HEK293T (cell line): ENCODE measurements at places on chromosomes 16 and 17.

- DNase-seq, result no peak
Measured at GRCh38 chr16:20803192-20803560, 3.1 kb downstream of the ERI2 start.

GRCh38 chr16:57914244-57915173 is 56.4 kb downstream of the CNGB1 start:
- no peak for DNase-seq

GRCh38 chr17:67635681-67636080 is 82.1 kb upstream of the NOL11 start:
- DNase-seq, result no peak

GRCh38 chr17:65219124-65219523 is 82.0 kb downstream of the RGS9 start:
- no peak for DNase-seq

DNA sequence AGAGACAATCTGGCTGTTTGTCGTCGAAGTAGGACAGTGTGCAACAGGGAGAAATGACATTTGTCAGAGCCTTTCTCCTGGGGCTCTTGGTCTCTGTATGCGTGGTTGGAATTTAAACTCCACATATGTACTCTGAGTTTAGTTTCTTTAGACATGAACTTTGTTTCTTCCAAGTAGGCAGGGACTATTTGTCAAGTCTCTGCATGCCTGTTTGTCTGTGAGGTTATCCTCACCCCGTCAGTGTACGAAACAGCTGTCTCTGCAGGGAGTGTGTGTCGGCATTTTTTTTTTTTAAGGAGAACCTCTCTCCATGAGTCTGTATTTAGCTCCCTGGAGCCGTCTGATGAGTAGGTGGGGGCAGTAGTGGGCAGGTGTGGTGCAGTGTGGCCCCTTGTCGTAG is 29.7 kb downstream of the NDEL1 start:
- DNase-seq, result no peak

GRCh38 chr17:74356646-74357465 is 4.8 kb downstream of the BTBD17 start:
- no peak for DNase-seq

DNA sequence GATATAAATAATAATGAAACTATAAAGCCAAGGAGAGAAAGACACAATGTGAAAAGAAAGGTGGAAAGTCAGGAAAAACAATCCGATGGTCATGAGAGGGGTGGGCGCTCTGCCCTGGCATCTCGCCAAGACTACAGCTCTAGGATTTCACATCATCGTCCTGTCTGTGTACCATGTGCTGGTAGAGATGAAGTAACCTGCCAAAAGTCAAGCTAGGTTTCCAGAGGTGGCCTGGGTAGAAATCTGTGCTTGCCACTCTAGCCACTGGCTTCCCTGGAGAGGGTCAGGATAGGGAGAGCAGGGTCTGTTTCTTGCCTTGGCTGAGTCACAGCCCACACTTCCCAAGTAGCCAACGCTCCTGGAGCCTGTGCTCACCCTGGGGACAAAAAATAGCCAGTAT is 31.0 kb upstream of the TRAP1 start:
- DNase-seq, result no peak

GRCh38 chr17:32795339-32795979 is 81.5 kb downstream of the MYO1D start:
- DNase-seq, result no peak

- DNase-seq, result no peak
Measured at GRCh38 chr17:80742581-80743180, 198.0 kb downstream of the RPTOR start.

- DNase-seq, result no peak
Measured at GRCh38 chr17:78488867-78489634, 88.1 kb downstream of the DNAH17 start.

DNA sequence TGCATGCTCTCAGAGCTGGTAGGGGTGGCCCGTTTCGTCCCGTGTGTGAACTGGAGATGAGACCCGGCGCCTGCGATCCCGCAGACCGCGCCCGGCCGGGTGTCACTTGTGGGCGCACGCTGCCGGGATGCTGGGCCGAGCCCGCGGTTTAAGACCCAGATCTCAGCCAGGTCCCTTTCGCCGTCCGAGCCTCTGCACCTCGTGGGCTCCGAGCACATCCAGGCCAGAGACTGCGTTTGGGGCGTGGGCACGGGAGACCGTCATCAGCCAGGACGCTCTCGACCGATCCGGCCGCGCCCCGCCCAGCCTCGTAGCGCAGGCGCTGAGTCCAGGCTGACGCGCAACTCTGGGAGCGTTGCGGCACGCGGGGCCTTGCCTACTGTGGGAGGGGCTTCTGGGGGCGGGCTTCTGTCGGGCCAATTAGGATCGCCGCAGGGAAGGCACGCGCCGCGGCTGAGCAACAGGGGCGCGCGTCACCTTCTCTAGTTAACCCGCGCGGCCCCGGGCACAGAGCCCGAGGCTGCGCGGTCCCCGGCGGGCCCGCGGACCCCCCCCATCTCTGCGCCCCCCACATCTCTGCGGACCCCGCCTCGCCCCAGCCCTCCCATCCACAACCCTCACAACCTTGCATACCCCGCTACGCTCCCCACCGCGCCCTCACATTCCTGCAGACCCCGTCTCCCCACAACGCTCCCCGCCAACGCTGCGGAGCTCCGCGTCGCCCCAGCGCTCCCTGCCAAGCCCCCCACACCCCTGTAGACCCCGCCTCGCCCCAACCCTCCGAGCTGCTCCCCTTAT is 687 bp upstream of the CEMP1 start:
- peak; percentile 93 for DNase-seq

GRCh38 chr16:2963723-2964474 is at the start of gene KREMEN2:
KREMEN2 (plus strand) TSS chr16:2964275; CDS start chr16:2964521, 246 bp downstream.
- peak; percentile 79 for DNase-seq

GRCh38 chr16:88744577-88745521 is 38.5 kb downstream of the CTU2 start:
- DNase-seq, result no peak

GRCh38 chr17:18327093-18327492 is 12.0 kb downstream of the SMCR8 start:
- DNase-seq, result no peak

DNA sequence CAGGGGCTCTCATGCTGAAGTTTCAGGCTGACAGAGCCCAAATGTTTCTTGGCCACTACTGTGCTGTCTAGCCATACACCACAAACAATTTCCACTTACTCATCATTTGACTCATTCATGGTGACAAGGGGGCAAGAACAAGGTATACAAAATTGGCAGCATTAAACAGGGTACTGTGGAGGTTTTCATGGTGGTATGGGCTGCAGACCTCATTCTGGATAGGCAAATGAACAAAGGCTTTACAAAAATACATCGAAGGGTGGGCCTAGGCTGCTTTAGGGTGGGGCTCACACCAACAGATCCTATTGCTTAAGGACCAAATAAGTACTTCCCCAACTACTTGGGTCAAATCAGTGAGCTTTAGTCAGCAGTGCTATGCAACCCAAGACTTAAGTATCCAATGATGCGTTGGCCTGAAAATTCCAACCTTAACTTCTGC is 53.0 kb downstream of the N4BP1 start:
- DNase-seq, result no peak

GRCh38 chr16:68363658-68364521 is 53.1 kb downstream of the PRMT7 start:
- DNase-seq, result no peak

DNA sequence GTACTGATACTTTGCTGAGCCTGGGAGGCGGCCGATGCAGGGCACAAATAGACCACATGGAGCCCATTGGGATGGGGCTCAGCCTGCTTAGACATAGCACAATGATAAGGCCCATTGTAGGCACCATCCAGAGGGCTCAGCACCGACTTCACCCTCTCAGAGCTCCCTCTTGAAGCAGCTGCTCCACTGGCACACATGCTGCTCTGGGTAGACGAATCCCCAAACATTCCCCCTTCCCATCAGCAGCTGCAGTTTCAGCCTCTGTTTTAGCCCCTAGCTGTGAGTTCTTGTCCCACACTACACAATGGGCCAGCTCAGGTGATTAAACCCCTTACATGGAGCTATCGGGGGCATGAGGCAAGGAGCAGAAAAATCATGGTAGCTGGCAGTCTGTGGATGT is 174.1 kb downstream of the RGS9 start:
- no peak for DNase-seq

DNA sequence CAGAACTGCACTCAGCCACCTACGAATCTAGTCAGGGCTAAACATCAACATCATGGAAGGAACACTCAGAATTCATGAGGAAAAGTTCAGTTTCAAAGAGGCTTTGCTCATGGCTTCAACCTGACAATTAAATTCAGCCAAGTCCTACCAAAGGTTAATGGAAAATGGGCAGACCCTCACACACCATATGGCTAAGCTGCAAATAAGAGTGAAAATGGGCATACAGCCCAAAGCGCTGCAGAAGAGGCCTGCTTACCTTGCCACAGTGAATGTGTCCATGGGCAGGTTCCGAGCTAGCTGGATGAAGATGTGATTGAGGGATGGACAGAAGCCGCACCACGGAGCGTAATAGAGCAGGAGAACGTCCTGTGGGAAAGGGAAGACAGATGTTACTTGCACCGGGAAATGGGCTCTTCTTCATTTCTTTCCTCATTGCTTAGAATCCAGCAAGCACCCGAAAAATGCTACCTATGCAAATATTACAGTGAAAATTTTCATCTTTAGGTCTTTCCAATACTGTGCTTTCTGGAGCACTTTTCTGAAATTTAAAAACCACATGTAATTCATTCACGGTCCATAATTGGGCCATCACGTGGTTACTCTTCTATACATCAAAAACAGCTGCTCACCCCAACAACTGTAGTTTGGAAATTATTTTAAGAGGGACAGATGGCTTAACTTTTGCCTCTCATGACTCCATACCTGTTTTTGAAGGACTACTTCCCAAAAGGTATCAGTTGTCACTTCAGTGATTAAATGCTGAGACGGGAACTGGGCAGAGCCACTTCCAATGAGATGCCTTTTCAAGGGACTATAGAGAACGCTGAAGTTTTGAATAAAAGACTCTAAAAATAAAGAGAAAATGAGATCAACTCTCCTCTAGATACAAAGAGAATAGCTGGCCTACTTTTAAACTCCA is 19.6 kb downstream of the SNN start:
- DNase-seq, result no peak

DNA sequence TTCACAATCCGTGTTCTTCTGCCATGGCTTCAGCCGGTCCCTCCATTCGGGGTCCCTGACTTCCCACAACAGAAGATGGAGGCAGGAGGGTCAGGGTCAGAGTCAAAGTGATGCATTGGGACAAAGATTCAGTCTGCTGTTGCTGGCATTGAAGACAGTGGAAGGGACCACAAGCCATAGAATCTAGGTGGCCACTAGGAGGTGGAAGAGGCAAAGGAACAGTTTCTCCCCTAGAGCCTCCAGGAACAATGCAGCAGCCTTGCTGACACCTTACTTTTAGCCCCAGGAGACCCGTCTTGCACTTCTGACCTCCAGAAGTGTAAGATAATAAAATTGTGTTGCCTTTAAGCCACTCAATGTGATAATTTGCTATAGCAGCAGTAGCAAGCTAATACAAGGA is 55.9 kb downstream of the MFSD11 start:
- DNase-seq, result peak; percentile 61

DNA sequence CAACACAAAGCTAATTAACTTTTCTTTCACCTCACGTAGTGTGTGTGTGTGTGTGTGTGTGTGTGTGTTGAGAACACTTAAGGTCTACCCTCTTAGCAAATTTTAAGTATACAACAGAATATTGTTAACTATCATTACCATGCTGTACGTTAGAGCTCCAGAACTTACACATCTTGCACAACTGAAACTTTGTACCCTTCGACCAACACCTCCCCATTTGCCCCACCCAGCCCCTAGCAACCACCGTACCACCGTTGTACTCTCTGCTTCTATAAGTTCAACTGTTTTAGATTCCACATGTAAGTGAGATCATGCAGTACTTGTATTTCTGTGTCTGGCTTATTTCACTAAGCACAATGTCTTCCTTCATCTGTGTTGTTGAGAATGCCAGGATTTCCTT is 28.1 kb upstream of the MLYCD start:
- DNase-seq, result no peak

DNA sequence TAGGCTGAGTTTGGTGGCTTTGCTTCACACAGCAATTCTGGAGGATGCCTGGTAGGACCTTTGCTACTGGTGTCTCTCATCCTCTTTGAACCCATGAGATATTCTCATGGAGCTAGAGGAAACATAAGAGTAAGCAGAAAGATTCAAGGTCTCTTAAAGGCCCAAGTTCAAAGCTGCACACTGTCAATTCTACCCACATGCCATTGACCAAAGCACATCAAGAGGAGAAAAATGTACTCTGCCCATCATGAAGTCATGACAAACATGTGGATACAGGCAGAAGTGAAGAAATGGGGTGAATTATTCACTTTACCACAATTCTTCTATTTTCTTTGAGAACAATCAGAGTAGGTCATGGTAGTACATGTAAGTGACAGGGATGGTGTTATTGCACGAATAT is 13.1 kb downstream of the SKA2 start:
- no peak for DNase-seq

GRCh38 chr17:17994271-17995069 is 21.8 kb downstream of the DRC3 start:
- no peak for DNase-seq

- no peak for DNase-seq
Measured at GRCh38 chr16:9787717-9788116, 394.5 kb downstream of the GRIN2A start.

GRCh38 chr16:9885467-9885866 is 296.8 kb downstream of the GRIN2A start:
- DNase-seq, result no peak

- no peak for DNase-seq
Measured at GRCh38 chr16:14095883-14096551, 24.9 kb downstream of the MRTFB start.

GRCh38 chr16:1485847-1486496 is 2.8 kb downstream of the PTX4 start:
- DNase-seq, result no peak

GRCh38 chr17:71801301-71801700 is 319.5 kb upstream of the SOX9 start:
- DNase-seq, result no peak

DNA sequence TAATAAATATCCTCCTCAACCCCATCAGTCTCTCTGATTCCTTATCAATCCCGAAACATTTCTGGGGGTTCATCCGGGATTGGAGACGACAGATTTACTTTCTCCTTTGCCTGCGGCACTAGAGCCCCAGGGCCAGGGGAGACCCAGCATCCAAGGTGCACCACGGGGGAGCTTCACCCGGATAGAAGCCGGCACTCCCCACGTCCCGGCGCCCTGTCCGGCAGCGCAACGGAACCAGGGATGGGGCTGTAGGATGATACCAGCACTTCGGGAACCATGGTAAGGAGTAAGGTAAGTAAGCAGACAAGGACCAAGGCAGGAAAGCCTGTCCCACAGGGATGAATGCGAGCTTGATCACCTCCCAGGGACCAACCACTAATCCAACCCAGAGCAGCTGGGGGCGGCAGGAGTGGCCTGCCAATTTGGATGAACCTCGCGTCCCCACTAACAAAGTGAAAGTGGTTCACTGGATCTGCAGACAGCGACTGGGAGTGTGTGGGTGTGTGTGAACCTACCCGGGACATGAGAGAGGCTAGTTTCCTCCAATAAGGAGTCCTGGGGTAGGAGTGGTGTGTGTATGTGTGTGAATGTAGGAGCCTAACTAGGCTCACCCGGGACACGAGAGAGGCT is 11.9 kb downstream of the POLR3K start:
- no peak for DNase-seq
